ENCODE measurements at places on chromosomes 4 and X.

- DNase-seq = no peak
These were observed 2.6 kb downstream of the PLP1 start for GRCh38 chrX:103779141-103779789.

DNA sequence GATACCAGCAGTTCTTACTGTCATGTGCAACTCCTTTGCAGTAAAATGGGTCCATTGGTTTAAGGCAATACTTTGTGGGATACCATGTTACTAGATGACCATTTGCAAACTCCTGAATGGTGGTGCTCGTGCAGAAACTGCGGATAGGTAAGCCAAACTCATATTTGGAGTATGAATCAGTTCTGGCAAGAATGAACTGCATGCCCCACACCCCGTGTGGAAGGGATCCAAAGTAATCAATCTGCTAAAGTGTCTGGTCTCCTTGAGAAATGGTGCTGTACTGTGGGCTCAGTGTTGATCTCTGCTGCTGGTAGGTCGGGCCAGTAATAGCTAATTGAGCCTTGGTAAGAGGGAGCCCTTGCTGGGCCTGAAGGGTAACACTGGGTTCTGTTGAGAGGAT lies 4.2 kb upstream of the TAB3 start:
- DNase-seq = no peak

- no peak for DNase-seq
These were observed 949.6 kb upstream of the PRKX start for GRCh38 chrX:4663085-4663484.

DNA sequence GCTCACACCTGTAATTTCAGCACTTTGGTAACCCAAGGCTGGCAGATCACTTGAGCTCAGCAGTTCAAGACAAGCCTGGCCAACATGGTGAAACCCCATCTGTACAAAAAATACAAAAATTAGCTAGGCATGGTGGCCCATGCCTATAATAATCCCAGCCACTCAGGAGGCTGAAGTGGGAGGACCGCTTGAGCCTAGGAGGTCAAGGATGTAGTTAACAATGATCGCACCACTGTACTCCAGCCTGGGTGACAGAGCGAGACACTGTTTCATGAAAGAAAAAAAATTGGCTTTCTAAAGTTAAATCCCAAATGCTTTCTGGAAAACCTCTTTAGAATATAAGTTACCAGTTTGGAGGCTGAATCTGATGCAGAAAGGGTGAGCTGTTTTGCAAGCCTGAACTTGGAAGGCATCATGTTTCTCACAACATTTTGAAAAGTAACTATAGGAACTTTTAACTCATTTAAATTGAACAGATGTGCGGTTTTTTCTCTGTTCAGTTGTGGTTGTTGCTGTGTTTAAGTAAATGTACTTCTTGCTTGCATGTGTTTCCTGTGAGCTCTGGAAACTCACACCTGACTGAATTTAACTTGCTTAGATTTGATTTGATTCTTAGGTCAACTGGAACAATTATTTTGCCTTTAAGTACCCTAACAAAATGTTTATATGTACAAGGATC lies 39.8 kb upstream of the TMEM131L start:
- DNase-seq = no peak

DNA sequence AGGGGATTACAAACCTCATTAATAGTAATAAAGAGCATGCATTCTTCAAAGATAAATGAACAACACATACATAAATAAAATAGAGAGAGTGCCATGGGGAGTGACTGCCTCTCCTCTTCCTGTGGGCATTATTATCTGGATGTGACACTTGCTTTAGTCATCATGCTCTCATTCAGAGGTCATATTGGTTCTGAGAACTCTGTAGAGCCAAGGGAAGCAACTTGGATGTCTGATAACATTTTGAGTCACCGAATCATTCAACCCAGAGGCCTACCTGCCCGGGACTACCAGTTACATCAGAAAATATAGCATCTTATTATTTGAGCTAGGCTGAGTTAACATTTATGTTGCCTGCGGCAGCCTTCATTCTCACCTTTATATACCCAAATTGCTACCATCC lies 489.5 kb downstream of the STIM2 start:
- no peak for DNase-seq

GRCh38 chr4:165721815-165722214 lies 151.2 kb upstream of the TLL1 start:
- no peak for DNase-seq

GRCh38 chrX:109537324-109537665 lies 651 bp downstream of the NXT2 start:
- DNase-seq = no peak

GRCh38 chr4:174707051-174707676 lies 121.9 kb downstream of the GLRA3 start:
- DNase-seq = no peak

DNA sequence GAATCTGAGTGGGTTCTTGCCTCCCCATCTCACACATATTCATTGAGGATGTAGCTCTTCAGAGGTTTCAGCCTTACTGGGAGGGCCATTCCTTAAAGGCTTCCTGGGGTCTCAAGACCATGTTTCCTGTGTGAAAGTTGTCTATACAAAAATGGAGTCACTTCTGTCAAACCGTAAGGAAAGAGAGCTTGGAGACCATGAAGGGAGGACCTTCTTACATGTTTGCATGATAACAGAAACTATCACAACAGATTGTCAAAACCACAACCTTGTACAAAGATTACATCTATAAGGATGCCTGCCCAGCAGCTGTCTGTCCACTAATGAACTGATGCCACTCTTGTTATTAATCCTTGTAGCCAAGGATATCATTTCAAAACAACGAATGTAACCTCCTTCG lies 139.3 kb downstream of the PDE5A start:
- DNase-seq = no peak

- DNase-seq = peak; percentile 65
These were observed 8.3 kb upstream of the DAPP1 start for GRCh38 chr4:99808260-99808857.

All from activated T-cell treated with anti-CD3 and anti-CD28 coated beads for 4 hours (primary cell).